Astrocyte of the spinal cord (primary cell): ENCODE measurements at places on chromosomes 6 and 20.
A peak's percentile ranks its signal among the peaks of the same experiment; 100 is the strongest.

DNA sequence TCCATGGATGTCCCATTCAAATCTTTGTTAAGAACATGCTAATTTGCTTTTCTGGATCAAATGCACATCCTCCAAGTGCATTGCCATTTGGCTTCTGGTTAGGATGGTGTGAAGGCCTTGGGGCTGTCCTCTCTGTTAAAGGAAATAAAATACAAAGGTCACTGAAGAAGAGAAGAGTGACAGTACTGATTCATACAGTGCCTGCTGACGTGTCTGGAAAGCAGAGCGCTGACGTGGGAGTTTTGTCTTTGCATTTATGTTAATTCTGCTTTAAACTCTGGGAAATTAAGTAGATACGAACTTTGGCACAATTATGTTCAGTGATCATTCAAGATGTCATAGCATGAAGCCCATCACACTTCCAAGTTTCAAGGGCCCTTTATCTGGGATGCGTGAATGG is 33.2 kb downstream of the SYNDIG1 start:
- peak; percentile 60 for DNase-seq

DNA sequence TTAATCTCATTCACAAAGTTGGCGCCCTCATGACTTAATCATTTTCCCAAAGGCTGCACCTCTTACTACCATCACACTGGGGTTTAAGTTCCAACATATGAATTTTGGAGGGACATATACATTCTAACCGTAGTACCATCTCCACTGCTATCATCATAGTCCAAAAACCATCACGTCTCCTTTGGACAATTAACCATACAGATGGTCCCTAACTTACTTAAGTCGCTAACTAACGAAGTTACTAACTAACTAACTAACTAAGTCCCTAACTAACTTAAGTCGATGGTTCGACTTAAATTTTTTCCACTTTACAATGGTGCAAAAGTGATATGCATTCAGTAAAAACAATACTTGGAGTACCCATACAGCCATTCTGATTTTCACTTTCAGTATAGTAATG is 24.0 kb upstream of the TBC1D22B start:
- no peak for DNase-seq

GRCh38 chr6:138529478-138529877 is 30.2 kb upstream of the NHSL1 start:
- peak; percentile 22 for DNase-seq

GRCh38 chr20:2698912-2699311 is 6.3 kb downstream of the EBF4 start:
- DNase-seq, result no peak

DNA sequence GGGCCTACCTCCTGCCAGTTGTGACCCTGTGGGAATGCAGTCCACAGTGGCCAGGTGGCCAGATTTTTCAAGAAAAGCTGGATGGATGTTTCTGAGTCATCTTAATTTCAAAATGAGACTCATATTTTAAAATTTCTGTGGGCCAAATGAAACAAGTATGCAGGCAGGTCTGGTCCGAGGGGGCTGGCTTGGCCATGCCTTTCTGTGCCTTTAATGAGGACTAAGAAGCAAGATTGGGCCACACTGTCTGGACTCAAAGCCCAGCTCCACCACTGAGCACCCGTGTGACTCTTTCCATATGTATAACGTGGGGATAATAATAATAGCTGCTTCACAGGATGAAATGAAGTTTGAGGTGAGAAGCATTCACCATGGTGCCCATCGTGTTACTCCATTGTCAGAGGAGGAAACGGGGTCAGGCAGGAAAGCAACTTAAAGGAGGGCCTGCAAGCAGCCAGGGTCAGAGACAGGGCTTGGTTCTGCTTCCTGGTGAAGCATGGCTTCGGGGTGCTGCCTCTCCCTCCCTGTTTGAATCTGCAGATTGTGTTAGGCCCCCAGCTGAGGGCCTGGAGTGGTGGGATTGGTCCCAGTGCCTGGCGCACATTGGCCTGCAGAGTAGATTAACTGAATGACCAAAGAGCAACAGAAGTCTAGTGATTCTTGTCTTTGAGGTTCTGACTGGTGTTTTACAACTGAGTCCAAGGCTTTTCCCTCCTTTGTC is 3.8 kb downstream of the SOX12 start:
- DNase-seq, result no peak

- DNase-seq, result no peak
These were observed 789.2 kb upstream of the SLC35B3 start for GRCh38 chr6:9224539-9224938.

- DNase-seq, result no peak
These were observed 551 bp downstream of the TREML2 start for GRCh38 chr6:41200296-41200900.

- DNase-seq, result peak; percentile 51
These were observed 16.0 kb downstream of the RPS12 start for GRCh38 chr6:132830334-132830751.

DNA sequence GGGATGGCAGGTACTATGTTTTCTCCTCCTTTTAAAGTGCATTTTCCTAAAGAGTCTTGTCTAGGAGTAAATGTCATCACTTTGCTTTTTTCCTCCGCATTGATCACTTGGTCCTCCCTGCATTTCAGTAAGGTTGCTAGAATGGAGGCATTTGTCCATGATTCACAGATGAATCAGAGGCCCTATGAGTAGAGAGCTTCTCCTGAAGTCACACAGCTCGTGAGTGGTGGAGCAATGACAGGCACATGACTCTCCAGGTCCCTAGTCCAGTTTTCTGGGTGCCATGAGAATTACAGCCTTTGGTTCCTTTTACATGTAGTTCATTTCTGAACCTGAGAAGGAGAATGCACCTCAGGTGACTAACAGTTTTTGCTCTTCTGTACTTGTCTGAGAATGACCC is 50.5 kb downstream of the HLA-A start:
- no peak for DNase-seq

DNA sequence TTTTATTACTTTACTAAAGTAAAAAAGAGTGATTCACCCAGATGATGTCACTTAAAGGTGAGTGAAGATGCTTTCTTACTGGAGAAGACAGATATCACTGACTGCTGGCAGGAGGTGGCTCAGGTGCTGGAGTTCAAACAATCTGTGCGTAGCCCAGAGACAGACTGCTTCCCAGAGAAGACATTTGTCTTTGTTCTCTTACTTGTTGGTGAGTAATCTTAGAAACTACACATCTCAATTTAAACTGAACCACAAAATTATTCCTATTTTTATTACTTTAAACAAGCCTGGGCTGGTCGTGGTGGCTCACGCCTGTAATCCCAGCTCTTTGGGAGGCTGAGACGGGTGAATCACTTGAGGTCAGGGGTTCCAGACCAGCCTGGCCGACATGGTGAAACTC is 92.2 kb downstream of the CEP162 start:
- no peak for DNase-seq

GRCh38 chr6:63817492-63818050 is 182.0 kb downstream of the PHF3 start:
- DNase-seq, result no peak

DNA sequence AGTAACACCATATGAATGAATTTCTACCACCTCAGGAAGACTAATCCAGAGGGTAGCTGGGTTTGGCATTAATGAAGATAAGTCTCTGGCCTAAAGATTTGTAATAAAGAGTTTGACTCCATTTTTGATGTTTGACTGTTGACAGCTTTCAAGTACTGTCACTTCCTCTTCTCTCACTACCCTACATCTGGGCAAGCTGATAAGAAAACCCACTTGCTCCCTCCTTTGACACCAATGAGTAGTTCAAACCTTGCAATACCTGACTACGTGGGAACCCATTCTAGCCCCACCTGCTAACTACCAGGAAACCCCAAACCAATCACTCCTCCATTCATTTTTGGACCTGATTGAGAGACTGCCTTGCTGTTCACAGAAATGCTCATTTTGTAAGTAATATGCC is 621.5 kb downstream of the TENT5A start:
- no peak for DNase-seq

- DNase-seq, result no peak
These were observed 106.8 kb upstream of the DOK5 start for GRCh38 chr20:54368570-54368969.

GRCh38 chr6:24686946-24687345 is 20.1 kb downstream of the ACOT13 start:
- DNase-seq, result no peak

- peak; percentile 94 for DNase-seq
These were observed 95.0 kb downstream of the SNX5 start for GRCh38 chr20:17873410-17874270.

DNA sequence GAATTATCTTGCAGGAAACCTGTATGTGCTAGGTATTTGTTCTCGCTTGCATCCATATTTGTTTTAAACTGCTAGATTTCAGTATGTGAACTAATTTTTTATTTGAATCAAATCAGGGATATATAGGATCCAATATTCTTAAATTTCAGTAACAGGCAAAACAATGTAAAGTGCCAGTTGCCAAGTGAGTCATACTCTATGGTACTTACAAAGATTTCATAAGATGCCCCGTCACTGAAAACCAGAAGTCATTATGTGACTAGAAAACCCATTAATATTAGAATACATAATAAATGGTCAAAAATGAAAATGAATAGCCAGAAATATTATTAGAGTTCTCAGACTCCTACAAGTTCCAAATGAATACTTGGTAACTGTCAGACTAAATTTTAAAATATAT is 481.2 kb downstream of the TFAP2A start:
- peak; percentile 9 for DNase-seq

DNA sequence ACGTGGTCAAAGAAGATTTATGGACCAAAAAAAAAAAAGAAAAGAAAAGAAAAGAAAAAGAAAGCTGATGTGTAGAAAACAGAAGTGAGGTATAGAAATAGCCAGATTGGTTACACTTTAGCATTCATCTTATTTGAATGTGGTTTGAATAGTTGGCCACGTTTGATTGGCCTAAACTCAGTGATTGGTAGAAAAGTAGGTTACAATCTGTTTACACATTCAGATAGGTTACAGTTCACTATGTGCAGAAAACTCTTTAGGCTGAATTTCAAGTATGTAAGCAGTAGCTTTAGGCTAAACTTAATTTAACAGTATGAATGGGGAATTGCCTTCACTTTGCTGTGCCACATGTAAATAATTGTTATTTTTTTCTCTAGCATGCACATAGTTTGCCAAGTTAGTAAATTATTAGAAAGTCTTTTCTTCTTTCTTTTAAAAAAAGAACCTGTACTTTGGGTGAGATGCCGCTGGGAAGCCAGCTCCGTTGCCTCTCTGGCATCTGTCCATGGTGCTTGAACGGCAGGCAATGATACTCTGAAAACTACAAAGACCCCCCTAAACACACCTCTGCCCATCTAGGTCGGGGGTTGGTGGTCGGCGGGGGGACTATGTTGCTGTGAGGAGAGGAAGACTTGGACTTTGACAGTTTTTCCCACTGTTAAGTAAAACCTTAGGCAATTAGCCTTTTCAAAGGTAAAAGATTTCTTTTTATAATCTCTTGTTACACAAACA is 173.0 kb downstream of the AIG1 start:
- DNase-seq, result no peak

DNA sequence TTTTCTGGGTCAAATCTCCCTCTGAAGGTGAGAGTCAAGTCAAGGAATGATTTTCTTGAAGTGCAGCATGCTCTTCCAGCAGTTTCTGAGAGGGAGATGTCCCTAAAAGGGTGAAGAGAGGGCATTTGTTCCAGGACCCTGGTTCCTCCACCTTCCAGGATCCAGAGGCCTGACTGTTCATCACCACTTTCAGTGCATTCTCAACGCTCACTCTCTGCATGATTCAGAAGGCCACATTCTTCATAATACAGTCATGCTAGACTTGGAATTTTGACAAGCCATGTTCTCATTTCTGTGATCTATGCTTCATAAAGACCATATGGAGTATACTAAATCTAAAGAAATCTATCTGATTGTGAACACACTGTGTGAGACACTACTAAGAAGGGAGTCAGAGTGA is 85.1 kb downstream of the PDE7B start:
- peak; percentile 95 for DNase-seq

DNA sequence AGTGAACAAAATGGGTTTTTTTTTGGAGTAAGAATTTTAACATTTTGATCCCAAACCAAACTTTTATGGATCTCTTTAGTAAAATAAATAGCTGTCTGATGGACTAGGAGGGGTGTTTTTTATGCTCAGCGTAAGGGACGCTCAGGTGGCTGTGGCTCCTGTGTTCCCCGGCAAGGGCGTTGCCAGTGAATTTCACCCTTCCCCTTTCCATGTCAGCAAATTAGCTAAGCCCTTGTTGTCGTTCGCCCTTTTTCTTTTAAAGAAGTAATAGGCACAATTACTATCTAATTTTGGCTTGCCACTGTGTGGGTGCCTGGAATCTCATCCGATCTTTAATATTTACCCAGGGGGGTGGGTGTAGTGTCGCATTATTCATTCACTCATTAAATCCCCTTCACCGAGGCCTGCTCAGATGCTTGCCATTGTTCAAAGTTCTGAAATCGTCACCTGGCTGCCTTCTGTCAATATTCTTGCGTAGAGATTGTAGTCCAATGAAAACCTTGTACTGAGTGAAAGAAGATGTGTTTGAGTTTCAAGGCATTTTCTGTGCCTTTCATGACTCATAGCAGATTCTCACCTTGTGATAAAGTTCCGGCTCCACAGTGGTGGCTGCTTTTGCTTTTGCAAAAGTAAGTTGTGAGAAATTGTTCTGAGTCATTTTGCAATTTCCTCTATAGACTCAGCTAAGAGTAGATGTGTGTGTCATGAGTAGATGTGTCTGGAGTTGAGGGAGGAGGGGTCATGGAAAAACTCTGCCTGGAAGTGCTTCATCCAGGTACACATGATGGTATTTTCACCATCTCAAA is 40.0 kb upstream of the CLDN20 start:
- DNase-seq, result peak; percentile 93

GRCh38 chr6:43723737-43724295 is 36.2 kb upstream of the MRPS18A start:
- peak; percentile 54 for DNase-seq

GRCh38 chr6:45439861-45440388 is 62.2 kb upstream of the SUPT3H start:
- no peak for DNase-seq

DNA sequence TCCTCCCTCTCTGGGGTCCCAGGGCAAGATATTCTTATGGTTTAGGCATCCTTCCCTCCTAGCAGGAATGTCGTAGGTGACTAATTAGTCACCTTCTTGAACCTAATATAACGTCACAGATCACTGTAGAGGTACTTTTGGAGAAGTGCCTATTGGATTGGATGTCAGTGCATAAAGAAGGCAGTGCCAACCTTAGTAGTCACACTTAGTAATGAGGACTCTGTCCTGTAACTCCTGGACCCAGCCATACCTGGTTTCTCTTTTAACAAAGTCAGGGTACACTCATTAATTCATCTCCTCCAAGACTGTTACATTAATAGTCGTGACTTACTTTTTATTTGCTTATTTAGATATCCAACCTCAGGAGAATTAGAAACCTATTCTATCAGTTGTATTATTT is 20.0 kb downstream of the VTA1 start:
- no peak for DNase-seq

GRCh38 chr20:17023036-17023435 is 203.8 kb upstream of the PCSK2 start:
- no peak for DNase-seq

DNA sequence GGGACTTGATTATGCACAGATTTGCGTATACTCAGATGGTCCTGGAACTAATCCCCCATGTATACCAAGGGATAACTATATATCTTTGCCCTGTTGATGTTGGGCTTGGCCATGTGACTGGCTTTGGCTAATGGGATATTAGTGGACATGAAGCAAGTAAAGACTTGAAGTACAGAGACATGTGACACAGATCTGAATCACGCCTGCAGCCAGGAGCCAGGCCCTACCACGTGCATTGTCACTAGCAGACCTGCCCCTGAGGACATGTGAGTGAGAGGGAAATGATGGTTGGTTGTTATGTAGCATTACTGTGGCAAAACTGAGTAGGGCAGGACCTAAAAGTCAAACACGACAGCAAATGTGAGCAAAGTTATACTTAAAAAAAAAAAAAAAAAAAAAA is 155.7 kb downstream of the AKAP7 start:
- DNase-seq, result no peak

- no peak for DNase-seq
These were observed 74.2 kb downstream of the EZR start for GRCh38 chr6:158744986-158745430.
